ENCODE measurements at places on chromosomes 2 and 18.

DNA sequence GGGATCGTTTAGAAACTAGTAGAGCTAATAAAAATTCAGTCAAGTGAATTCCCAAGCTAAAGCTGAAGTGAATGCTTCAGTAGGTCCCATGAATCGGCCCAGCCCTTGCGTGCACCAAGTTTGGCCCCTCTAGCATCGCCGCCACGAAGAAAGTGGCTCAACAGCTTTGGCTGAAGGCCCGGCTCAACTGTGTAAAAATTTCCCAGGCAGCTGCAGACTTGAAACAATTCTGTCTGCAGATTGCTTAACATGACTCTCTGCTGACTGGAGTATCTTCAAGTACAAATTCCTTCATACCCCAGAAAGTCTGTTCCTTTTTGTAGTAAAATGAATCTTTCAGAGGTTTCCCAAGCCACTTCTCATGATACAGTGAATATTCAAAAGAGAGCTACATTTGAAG, 32.7 kb downstream of the ALMS1 start:
- DNase-seq = peak; percentile 55

GRCh38 chr18:8745355-8746014, 40.1 kb downstream of the MTCL1 start:
- no peak for DNase-seq

DNA sequence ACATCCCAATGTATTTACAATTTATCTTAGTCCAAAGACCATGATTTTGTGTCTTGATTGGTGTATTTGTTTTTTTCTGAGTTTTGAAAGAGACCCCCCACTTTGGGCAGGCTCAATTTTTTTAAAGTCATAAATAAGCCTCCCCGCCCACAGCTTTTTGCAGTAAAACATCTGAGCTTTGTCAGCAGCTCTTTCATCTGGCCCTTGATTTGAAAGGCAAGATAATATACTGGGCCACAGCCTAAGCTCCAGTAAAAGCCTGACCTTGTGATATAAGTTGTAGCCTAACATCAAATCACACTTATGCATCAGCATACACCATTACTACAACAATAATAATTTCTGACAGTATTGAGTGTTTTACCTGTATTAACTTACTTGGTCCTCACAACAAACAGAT, 51.3 kb upstream of the SERTAD2 start:
- no peak for DNase-seq

GRCh38 chr2:128215897-128216642, 102.6 kb downstream of the HS6ST1 start:
- DNase-seq = no peak

- DNase-seq = no peak
Measured at GRCh38 chr18:68427951-68428401, 286.9 kb downstream of the TMX3 start.

DNA sequence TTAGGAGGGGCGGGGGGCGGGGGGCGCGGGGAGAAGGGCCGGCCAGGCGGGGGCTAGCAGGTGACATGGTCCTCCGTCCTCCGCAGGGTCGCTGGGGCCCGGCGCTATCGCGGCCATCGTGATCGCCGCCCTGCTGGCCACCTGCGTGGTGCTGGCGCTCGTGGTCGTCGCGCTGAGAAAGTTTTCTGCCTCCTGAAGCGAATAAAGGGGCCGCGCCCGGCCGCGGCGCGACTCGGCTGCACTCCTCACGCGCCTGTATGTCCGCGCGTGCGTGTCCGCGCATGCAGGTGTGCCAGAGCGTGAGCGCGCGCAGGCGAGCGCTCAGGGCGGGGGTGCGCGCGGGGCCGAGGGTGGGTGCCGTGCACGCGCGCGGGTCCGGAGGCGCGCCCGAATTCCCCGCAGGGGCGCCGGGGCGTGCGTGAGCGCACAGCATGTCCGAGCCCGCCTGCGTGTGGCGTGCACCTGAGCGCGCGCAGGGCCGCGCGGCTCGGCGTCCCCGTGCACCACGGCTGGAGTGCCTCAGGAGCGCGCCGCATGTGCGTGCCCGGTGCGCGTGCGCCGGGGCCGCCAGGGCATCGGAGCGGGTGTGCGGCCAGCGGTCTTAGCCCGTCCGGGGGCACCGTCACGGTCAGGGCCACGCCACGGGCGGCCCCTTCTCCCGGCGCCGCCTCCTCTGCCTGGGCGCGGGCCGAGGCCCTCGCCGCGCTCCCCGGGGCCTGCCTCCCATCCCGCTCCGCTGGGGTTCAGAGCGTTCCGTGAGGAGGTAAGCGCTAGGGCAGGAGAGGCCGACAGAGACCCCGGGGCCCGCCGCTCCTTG, 6.3 kb downstream of the SNORC start:
- DNase-seq = peak; percentile 74

DNA sequence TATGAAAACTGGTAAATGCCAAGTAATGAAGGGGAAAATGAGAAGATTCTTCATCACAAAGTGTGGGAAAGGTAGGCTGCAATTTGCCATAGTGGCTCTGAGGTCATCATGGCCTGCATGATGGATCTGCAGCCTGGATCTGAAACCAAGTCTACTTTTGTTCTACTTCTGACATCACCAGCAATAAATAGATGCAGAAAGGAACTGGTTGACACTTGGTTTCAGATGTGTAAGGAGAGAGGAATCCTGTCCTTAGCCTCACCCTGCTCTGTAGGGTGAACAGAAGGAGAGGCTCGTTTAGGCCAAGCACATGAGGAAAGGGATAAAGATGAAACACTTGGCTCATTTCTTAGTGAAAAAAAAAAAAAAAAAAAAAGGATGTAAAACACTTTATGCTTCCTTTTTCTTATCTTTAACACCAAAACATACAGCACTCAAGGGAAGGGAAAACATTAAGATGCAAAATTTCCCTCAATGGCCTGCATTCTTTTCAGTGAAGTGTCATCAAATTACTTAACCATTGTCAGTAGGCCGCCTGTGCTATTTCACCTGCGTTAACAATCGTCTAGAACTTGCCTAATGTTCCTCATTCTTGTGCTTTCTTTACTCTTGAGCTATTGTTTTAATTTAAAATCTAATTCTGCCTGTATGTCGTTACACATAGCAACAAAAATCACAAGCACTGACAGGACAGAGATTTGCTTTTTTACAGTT, 3.9 kb downstream of the NEB start:
- DNase-seq = no peak

DNA sequence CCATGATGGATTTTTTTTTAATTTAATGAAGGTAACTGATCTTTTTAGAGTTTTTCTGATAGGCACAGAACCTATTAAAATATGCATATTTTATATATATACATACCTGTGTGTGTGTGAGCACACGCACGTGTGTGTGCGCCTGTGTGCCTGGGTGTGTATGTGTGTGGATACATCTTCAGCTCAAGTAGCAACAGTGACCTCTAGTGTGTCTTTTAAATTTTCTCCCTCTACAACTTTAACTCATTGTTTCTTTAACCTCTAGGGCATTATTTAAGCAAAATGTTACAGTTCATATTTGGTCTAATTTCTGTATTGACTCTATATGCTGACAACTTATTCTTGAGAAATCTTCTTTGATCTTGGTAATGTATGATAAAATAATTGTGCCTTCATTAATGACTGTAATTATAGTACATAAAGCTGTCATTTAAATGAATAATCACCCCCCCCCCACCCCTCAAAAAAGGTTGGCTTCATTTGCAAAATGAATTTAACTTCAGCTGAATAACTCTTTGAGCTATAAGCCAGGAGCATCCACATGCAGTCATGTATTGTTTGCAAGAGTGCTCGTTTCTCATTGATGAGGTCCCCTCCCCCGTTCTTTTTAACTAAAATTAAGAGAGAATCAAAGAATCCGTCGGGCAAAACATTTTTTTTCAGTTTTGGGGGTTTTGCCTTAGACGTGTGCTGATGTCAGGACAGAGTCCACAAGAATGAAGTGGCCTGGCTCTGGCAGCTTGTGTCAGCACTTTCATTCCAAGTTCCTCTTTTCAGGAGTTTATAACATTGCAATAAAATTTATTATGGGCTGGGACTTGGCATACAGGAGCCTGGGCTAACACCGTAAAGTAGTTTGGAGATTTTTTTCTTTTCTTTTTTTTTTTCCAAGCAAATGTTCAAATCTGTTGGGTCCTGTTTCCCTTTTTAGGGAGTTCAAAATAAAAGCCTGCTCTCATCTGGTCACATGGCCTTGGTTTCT, 80.0 kb downstream of the ETAA1 start:
- DNase-seq = no peak

Data from Peyer's patch (tissue), 4 donors.